ENCODE measurements at places on chromosomes 12 and 14.

DNA sequence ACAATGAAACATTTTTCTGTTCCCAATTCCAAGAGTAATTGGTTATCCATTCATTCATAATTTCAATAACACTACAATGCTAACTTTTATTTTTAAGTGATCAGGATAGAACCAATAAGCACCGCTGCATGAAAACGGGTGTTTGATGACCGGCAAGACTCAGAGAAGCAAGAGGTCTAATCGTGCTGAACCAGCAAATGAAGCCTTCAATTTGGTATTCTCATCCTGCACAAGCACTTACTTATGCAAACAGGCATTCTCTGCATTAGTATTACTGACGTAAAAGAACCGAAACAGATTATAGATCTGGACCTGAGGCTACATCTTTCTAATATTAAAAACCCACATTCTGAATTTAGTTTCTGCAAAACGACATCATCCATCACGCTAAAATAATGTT, 67.7 kb downstream of the RBM19 start:
- no peak for DNase-seq

GRCh38 chr12:16600525-16600924, 5.4 kb downstream of the LMO3 start:
- DNase-seq, result no peak

- DNase-seq, result no peak
Observed at GRCh38 chr12:131941987-131942341, 7.8 kb upstream of the EP400 start.

GRCh38 chr14:102277874-102278630, 26.9 kb downstream of the MOK start:
- DNase-seq, result no peak

DNA sequence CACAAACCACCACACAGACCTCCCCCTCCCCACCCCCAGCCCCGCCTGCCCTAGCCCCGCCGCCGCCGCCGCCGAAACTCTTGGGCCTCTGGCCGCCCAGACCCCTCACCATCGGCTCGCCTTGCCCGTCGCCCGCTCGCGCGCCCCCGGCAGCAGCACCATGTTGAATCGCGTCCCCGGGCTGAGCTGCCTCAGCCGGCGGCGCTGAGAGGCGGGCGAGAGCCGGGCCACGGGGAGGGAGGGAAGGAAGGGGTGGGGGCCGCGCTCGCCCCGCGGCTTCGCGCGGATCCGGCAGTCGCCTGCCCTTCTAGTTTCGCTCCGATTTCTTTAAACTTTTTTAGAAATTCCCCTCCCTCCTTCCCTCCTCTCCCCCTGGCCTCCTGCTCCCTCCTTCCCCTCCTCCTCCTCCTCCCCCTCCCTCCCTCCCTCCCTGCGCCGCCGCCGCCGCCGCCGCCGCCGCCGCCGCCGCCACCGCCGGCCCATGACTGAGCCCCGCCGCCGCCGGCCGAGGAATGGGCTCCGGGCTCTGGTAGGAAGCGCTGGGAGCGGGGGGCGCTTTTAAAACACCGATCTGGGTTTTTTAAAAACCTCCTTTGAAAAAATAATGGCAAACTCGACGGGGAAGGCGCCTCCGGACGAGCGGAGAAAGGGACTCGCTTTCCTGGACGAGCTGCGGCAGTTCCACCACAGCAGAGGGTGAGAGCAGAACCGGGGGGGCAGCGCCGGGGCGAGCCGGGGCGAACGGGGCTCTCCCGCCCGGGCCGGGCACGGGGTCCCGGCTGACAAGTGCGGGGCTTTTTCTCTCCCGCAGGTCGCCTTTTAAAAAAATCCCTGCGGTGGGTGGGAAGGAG, at the start of gene ARID2:
ARID2 (plus strand) TSS at position 474 of the 851 bp plus-strand sequence; CDS start at position 605, 131 bp downstream.
- peak; percentile 97 for DNase-seq

GRCh38 chr12:124410354-124411175, 115.7 kb downstream of the RFLNA start:
- DNase-seq, result no peak

DNA sequence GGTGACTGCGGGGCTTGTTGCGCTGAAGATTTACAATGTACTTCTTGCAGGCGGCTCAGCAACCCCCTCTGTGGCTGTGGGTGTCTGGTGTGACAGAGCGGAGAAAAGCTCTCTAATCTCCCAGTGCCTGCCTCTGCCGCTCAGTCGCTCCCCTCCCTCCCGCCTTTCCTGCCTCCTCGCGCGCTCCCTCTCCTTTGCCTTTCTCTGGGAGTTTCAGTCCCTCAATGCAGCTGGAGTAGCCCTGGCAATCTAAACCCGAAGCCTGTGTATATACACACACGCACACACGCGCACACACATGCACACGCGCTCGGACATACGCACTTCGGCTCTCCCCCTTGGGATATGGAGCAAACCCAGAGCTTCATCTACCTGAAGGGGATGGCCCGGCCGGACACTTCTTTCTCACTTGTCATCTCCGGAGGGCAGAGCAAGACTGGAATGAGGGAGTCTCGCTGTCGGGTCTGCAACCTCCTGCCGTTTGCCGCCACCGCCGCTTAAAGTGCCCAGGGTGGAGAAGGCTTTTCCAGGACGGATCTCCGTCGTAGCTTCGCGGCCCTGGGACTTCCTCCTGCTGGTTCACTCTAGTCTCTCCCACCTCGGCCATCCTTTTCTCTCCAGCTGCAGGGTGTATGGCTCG, 599 bp upstream of the TRHDE start:
- no peak for DNase-seq

GRCh38 chr12:49838973-49839633, 3.8 kb downstream of the BCDIN3D start:
- DNase-seq, result peak; percentile 10

- DNase-seq, result no peak
Observed at GRCh38 chr12:98374007-98374406, 141.4 kb upstream of the TMPO start.

DNA sequence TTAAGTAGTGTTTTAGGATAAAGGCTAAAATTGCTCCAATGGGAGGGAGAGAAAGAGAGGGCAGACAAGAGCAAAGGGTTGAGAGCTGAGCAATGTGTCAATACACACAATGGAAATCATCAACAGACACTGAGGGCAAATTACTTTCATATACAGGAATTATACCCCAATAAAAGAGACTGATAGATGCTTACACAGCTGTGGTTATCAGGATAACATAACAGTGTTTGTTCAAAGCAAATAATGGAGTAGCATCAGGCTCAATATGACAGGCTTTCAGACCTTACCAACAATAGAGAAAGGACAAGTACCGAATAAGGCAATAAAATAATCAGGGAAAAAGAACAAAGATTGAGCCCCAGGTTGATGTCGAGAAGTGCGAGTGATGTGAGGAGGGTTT, 53.4 kb upstream of the DIO2 start:
- DNase-seq, result peak; percentile 90

GRCh38 chr14:89428546-89429198, 11.6 kb upstream of the FOXN3 start:
- peak; percentile 48 for DNase-seq

- no peak for DNase-seq
Observed at GRCh38 chr14:54325766-54326165, 71.0 kb upstream of the CDKN3 start.

DNA sequence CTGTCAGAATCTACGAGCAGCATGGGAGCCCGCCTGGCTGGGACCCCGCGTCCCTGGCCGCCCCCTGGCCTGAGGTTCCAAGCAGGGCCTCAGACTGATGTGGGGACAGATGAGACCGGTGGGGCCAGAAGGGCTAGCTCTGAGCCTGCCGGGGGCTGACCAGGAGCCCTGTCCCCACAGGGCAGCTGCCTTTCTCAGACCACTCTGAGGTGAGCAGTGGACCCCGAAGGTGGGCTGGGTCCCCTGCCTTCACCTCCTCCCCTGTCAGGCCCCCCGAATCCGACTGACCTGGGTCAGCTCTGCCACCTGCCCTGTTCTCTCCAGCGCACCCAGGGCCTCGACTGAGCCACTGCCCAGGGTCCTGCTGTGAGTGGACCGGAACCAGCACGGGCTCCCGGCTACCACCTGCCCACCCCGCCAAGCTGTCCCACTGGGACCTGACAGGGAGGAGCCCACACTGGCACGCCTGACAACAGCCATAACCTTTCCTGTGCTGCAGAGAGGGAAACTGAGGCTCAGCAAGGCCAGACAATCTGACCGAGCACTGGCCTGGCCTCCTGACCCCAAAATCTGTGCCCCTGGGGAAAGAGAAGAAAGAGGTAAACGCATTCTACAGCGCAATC, 29.7 kb upstream of the TMEM179 start:
- no peak for DNase-seq

DNA sequence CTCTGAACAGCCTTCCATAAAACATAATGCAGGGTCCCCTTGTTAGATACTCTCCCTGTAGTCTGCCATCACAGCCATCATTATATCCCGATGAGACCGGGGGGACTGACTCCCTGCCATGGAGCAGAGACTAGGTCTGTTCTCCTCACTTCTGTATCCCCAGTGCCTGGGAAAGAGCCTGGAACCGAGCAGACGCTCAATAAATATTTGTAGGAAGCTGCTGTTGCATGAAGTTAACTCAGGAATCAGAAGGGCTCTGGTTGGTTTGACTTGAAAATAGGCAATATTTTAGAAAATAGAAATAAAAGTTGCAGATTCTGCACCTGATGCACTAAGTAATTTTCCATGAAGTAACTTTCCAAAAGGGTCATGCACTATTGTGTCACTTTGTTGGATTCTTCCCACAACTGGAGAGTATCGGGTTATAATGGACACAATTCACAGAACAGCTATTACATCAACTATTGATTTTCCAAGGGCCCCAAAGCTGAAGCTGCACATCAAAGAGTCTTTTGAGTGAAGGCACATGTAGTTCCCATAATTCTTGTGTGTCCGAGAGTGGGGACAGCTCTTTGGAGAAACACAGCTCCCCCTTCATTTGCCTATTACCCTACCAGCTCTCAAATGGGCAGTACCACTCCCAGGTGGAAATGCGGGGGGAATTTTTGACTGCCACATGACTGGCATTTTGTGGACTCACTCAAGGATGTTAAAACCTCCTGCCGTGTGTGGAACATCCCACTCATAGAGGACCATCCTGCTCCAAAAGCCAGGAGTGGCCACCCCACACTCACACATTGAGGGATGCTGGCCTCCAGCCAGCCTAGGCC, 18.8 kb downstream of the CLMN start:
- no peak for DNase-seq

DNA sequence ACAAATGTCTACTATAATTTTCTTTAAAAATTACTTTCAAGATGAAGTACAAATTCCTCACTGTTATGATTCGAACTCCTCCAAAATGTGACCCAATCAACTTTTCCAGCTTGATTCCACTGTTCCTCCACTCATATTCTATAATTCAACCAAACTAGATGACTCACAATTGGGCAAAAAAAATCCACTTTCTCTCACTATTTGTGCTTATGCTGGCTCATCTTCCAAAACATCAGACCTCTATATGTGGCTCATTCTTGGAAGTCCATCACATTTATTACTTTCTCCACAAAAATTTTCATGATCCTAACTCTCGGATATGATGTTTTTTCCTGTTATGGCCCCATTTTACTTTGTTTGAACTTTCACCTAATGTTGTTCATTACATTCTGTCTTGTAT, 26.9 kb upstream of the RXYLT1 start:
- no peak for DNase-seq

- no peak for DNase-seq
Observed at GRCh38 chr12:102567031-102567985, 86.9 kb upstream of the IGF1 start.

- no peak for DNase-seq
Observed at GRCh38 chr14:24976602-24977001, 73.3 kb downstream of the STXBP6 start.

- peak; percentile 55 for DNase-seq
Observed at GRCh38 chr12:121801595-121802484, 2.0 kb upstream of the SETD1B start.

- DNase-seq, result no peak
Observed at GRCh38 chr12:15883536-15883935, 1.3 kb downstream of the STRAP start.

GRCh38 chr12:124499898-124500244, 67.5 kb downstream of the NCOR2 start:
- no peak for DNase-seq

GRCh38 chr12:87441511-87441910, 587.7 kb downstream of the C12orf50 start:
- DNase-seq, result no peak

DNA sequence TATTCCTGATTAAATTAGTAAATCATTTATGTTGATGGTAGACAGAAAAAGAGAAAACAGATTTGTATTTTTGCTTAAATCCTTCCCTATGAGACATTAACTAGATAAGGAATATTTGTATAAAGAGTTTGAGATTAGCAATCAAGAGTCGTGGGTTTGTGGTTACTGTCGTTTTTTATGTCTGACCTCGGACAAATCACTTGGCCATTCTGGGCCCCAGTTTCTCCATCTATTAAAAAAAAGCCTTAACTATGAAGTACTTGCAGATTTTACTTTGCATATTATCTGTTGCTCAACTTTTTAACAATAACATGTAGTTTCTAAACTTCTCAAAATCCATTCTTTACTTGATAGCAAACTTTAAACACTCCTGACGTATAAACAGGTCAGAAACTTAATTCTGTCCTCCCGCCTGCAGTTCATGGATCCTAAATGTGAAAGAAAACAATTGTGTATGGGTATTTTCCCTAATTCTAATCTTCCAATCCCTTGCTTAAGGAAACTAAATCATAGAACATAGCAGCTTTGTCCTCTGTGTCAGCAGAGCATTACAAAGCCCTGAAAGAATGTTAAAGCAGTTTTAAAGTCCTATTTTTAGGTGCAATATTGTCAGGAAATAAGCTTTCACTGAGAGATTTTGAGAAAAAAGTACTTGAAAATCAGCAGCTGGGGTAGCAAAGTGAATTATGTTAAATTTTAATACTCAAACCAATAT, 118.2 kb downstream of the GPR135 start:
- DNase-seq, result no peak

- no peak for DNase-seq
Observed at GRCh38 chr12:47964106-47964728, 821 bp downstream of the TMEM106C start.

- DNase-seq, result no peak
Observed at GRCh38 chr14:75995372-75996041, 9.9 kb downstream of the IFT43 start.

DNA sequence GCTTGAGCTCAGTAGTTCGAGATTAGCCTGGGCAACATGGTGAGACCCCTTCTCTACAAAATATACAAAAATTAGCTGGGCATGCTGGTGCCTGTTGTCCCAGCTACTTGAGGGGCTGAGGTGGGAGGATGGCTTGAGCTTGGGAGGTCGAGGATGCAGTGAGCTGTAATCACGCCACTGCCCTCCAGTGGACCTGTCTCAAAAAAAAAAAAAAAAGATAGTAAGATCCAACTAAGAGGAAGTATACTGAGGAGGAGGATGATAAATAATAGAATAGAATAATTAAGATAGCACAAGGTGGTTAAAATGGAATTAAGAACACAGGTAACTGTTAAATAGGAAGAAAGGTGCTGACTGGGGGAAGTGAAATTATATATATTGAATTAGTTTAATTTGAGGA, 37.0 kb upstream of the BAZ1A start:
- DNase-seq, result no peak
